ENCODE measurements at places on chromosomes 11 and 22.

- DNase-seq = no peak
Measured at GRCh38 chr11:73331138-73331916, 23.3 kb downstream of the ARHGEF17 start.

- DNase-seq = no peak
Measured at GRCh38 chr11:3069425-3069824, 12.2 kb upstream of the CARS1 start.

- no peak for DNase-seq
Measured at GRCh38 chr22:40403651-40404050, 33.3 kb downstream of the SGSM3 start.

DNA sequence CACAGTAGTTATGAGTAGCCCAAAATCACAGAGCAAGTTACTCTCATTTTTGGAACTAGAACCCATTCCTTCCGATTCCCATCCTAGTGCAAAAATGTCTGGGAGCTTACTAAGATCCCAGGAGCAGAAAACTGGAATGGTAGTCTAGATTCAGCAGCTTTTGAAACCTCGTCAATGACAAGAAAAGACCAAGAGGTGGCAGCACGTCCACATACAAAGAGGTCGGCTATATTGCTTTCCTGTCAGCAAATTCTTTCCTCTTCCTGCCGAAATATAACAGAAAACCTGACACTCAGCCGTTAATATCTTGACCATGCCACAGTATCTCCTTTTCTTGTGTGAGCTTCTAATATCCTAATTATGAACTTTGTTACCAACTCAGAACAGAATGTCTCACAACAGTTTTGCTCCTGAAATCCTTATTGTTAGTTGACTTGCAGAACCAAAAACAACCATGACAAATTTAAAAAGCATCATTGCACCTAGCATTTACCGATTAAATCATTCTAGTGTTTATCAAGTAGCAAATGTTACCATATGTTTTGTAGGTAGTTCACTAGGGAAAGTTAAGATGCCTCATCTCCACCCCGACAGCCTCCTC lies 92.8 kb upstream of the OR9G4 start:
- DNase-seq = peak; percentile 70

DNA sequence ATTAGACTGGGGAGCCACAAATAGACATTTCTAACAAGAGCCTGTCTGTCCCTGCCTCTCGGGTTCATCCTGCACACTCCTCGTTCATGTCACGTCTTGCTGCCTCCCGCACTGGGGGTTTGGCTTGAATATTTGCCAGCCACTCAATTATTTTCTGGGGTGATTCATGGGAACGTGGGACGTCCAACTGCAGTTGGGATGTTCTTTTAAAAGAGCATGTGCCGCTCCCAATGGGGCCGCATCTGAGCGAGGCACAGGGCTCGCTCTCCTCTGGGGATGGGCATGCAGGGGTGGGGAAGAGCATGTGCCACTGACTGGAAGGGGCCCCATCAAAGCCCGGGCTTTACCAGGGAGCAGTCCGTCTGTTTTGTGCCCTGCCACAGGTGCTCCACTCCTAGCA lies 43.4 kb downstream of the PARVG start:
- DNase-seq = no peak

DNA sequence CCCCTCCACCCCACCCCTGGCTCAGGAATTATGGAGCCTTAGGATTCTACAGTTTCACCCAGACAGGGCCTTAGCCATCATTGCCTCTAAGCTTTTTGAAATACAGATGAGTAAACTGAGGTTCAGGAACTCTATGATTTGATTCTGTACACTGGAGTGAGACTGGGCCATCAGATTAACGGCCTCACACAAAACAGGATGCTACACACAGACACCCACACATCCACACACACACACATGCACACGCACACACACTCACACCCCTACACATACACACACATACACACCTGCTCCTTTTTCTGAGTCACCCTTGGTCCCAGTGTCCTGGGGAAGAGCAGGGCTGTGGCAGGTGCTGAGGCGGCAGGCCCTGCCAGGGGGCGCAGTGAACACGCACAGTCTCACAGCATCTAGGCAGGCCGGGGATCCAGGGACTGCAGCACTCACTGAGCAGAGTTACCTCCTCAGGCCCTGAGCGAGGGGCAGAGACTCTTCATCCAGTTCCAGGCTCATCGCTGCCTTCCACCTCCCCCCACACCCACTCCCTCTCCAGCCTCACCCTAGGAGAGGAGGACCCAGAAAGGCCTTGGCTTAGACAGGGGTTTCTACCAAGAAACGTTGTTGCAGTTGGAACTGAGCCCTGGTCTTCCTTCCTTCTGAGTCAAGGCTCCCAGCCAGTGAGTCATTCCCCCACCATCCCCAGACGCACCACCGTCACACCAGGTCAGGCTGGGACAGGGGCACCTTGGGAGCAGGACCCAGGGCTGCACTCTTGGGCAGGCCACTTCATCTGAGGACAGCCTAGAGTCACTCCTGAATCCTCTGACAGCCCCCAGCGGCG lies 89.8 kb upstream of the PARVA start:
- DNase-seq = peak; percentile 65

GRCh38 chr11:87150936-87151335 lies 113.2 kb downstream of the TMEM135 start:
- no peak for DNase-seq

DNA sequence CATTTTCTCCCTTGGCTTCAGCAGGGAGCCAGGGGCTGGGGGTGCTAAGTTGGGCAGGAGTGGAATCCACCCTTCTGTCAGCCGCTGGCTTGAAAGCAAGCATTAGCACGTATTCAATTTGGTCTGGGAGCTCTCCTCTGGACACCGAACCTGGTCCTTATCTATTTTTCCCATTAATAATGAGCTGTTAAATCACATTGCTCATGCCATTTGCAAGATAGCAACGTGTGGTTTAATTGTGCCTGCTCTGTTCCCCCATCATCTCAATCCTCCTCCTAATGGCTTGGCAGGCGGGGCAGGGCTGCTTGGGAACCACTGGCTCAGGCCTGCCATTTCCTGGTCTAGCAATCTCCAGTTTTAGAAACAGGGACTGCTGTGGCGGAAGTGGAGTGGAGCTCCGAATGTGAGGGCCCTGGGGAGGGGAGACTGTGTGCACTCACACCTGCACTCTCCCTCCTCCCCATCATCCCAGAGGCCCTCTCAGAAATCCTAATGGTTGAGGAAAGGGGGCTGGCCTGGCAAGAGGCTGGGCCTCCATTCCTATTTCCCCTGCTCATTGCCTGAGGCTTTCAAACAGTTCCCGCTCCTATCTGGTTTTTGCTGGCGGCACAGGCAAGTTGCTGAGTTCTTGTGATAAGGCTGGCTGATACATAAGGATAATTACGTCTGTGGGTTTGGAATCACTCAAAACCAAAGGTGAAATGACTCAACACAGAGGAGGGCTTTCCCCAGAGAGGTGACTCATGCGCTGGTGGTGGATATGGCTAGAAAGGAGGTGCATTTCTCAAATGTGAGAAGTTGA lies 201.2 kb upstream of the E2F8 start:
- DNase-seq = no peak

DNA sequence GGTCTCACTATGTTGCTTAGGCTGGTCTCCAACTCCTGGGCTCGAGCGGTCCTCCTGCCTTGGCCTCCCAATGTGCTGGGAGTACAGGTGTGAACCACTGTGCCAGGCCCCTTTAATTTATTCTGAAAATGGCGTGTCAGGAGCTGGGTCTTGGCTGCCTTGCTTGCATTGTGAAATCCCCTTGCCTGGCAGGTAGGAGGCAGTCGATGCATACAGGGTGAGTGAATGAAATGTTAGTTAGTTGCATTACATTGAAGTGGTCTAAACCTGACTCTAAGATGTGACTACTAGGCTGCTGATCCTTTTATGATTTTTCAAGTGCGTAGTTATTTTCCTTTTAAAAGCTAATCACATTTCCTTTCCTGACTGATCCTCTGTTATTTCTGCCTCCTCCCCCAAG lies 42.9 kb downstream of the PARVB start:
- no peak for DNase-seq

DNA sequence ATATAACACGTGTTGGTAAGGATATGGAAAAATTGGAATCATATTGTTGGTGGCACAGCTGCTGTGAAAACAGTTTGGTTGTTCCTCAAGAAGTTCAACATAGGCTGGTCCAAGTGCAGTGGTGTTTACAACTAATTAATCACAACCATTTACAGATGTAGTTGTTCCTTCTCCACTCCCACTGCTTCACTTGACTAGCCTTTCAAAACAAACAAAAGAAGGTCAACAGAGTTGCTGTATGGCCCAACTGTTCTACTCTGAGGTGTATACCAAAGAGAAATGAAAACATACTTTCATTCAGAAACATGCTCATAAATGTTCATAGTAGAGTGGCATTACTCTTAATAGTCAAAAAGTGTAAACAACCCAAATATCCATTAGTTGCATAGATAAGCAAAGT lies 36.6 kb upstream of the ACAT1 start:
- DNase-seq = no peak

DNA sequence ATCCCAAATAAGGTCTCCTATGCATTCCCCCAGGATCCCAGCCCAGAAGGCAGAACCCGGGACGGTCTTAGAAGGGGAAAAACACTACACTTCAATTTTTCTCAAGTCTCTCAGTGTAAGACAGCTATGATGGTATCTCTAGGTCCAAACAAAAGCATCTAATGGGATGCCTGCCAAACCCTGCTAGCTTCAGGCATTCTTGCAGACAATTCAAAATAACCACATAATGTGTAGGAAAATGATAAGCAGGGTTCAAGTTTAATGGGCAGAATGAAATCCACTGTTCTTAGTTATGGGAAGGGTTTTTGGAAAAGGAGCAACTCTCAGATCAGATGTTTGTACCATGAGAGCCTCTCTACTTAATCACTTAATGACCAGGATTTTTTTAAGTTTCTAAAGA lies 119.8 kb upstream of the ANO1 start:
- no peak for DNase-seq

DNA sequence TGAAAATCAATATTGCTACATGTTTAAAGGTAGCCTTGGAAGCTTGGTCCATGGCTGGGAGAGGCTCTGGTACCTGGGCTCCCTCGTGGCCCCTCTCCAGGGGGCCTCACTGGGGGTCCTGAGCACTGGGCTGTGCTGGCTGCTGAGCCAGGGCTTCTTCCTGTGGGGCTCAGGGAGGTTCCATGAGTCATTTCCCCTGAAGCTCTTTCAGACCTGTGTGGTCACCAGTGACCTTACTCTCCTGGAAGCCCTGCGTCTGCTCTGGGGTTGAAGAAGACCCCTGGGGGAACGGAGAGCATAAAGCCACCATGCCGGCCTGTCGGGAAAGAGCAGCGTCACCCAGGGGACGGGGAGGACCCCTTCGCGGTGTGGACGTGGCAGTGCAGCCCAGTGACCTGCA lies 389.0 kb downstream of the TBC1D22A start:
- DNase-seq = no peak

DNA sequence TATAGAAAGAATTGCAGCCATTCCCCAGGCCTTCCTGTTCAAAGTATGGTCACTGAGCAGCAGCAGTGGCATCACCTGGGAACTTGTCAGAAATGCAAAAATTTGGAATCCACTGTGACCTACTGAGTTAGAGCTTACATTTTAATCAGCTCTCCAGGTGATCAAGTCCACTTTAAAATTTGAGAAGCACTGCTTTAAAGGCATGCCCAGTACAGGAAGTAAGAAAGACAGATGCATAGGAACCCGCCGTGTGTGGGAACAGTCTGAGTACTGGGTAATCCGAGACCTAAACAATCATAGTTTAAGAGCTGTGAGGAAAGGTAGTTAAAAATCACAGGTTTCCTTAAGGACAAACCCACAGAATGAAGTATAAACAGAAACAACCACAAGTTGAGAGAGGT lies 462.4 kb downstream of the RAB38 start:
- no peak for DNase-seq

DNA sequence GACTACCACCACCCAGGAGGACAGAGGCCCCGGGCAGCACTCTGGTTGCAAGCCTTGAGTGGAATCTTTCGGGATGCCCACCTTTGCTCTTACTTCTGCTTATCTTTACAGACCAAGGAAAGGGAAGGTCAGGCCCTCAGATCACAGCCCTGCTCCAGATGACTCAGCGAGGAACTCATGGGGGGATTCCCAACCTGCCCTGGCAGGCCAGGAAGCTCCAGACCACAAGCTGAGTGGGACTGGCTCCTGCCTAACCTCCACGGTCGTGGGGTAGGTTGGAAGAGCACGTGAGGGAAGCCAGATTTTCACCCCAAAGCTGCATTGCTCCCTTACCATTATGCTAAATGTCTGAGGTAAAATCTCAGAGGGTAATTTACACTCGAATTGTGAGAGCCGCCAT lies 11.8 kb downstream of the TBC1D10A start:
- no peak for DNase-seq

DNA sequence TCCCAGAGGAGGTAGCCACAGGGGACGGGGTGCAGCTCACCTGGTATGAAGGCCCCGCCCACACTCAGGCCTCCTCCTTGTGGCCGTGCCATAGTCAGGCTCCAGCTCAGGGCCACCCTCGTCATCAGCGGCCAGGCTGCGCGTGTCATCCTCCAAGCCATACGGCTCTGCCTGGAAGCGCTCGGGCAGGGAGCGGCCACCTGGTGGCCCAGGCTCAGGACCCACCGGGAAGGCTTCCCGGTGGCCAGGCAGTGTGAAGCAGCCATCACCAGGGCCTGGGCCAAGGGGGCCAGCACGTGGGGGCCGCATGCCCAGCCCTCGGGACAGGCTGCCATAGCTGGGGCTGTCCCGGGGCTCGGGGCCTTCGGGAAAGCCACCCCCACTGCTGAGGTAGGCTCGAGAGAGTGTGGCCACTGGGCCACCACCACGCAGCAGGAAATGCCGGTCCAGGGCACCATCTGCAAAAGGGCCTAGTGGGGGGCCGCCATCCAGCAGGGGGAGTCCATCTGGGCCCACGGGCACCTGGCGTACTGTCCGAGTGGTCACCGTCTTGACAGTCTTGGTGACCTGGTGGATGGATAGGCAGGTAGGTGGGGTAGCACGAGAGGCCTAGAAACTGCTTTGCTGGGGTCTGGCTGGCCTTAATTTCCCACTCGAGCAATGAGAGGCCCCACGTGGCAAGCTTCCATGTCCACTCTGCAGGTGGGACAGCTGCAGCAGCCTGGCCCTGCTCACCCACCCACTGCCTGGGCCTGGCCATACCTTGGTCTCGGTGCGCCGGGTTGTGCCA lies 35.3 kb downstream of the ARVCF start:
- DNase-seq = no peak

DNA sequence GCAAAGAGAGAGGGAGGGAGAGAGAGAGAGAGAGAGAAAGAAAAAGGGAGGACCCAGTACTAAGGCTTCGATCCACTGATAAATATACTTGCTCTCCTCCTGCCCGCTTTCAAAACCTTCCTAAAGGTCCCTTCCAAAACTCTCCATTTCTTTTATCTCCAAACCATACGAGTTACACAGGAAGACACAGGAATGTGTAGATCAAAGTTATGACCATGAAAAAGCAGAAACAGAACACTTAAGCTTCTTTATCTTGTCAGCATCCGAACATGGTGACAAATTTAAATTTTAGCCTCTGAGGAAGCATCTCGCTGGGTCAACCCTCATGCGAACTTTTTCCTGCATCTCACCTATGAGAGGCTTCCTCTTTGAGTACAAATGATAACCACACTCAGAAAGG lies 29.2 kb upstream of the POGLUT3 start:
- DNase-seq = no peak

GRCh38 chr11:72553706-72554105 lies 119.4 kb upstream of the CLPB start:
- DNase-seq = no peak

GRCh38 chr22:46109474-46110003 lies 40.8 kb upstream of the PPARA start:
- no peak for DNase-seq

- DNase-seq = peak; percentile 93
Measured at GRCh38 chr11:107565219-107565937, at the start of gene ALKBH8. ALKBH8 (minus strand) TSS chr11:107565735; CDS start chr11:107560893, 4,842 bp downstream.

GRCh38 chr22:49685686-49686085 lies 142.0 kb downstream of the BRD1 start:
- no peak for DNase-seq

Measured in retina (tissue), 1 donor.